ENCODE measurements at places on chromosomes 12 and 14. TPM values are rescaled to one million over a fixed set of nuclear protein-coding genes. Genes with fewer than 3 reads are reported as not detected.

DNA sequence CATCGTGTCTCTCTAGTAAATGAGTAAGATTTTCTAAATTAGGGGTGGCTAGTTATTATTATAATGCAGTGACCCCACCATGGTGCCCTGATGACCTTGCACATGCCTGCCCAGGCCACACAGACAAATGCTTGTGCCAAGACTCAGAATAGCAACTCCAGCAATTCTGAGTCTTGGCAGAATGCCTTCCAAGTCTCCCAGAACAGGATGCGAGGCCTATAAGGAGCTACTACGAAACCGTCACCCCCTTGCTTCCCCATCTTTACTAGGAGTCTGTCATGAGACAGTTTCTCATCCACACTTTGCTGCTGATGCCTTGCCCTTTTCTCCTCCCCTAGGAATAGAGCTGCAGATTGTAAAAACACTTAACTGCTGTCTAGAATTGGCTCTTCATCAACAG lies 559.9 kb downstream of the TRHDE start:
- no peak for DNase-seq

- peak; percentile 64 for DNase-seq
Observed at GRCh38 chr14:81517798-81518398, 15.8 kb downstream of the SEL1L start.

CCDC197 gene
- polyA plus RNA-seq: 0.69 TPM

NUAK1 gene
- 10.2 TPM for polyA plus RNA-seq

KCNJ8 gene
- polyA plus RNA-seq: 3.5 TPM

DNA sequence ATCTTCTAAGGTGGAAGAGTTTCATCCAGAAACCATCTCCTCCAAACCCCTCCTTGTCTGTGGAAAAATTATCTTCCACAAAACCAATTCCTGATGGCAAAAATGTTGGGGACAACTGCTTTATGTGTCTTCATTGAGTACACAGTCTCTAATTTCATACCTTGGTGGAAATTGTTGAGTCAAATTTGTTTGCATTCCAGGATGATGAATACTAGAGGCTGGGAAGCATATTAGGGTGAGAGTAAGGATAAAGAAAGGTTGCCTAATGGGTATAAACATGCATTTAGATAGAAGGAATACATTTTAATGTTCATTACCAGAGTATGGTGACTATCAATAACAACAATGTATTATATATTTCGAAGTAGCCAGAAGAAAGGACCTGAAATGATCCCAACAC lies 98.2 kb downstream of the C12orf42 start:
- DNase-seq: no peak

OLR1 gene
- 0.04 TPM for polyA plus RNA-seq
